ENCODE measurements at places on chromosomes 2 and 18.

GRCh38 chr2:224968051-224968450 lies 74.2 kb downstream of the DOCK10 start:
- H3K36me3 ChIP-seq: no peaks in the 10 kb centered on the region
- H3K27me3 ChIP-seq: no peaks in the 10 kb centered on the region
- H3K4me1 ChIP-seq: no peaks in the 10 kb centered on the region
- no peak overlapping the region for H3K27ac ChIP-seq
- H3K4me3 ChIP-seq: no peak overlapping the region

DNA sequence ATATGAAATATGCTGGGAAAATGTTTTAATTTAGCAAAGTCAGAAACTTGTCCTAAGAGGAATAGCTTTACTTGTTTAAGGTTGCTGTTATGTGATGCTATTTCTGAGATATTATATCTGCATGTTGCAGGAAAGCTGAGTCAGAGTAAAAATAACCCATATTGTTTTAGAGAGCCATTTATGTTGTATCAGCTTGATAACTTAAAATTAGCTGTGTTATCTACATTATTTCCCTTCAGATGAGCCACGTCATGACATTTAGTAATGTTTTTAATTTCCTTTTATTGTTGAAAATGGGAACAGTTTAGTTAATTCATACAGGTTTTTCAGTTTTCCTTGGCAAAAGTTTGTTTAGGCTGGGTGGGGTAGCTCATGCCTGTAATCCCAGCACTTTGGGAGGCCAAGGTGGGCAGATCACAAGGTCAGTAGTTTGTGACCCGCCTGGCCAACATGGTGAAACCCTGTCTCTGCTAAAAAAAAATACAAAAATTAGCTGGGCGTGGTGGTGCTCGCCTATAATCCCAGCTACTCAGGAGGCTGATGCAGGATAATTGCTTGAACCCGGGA lies 55.8 kb downstream of the TTC27 start:
- peak; percentile 11 for DNase-seq
- no peaks in the 10 kb centered on the region for H3K27me3 ChIP-seq
- H3K36me3 ChIP-seq: no peaks in the 10 kb centered on the region
- H3K27ac ChIP-seq: no peak overlapping the region
- no peak overlapping the region for H3K4me3 ChIP-seq

GRCh38 chr2:235511187-235511661 lies 17.4 kb downstream of the AGAP1 start:
- H3K27ac ChIP-seq: no peak overlapping the region
- H3K27me3 ChIP-seq: no peaks in the 10 kb centered on the region
- H3K4me3 ChIP-seq: no peak overlapping the region
- peaks cover 8% of the 10 kb centered on the region for H3K4me1 ChIP-seq

DNA sequence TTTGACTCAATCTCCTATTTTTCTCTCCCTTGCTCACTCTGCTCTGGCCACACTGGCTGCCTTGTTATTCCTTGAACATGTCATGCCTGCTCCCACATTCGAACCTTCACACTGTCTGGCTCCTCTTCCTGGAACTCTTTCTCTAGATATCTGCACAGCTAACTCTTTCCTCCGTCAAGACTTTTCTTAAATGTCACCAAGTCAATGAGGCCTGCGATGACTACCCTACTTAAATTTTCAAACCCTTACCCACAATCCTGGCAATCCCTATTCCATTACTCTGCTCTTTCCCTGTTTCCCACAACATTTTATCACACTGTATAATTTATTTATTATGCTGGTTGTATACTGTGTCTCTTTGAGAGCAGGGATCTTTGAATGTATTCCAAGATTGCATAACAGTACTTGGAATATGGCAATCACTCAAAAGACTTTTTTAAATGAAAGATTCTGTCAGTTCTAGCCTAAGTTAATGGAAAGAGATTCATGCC lies 206.2 kb downstream of the SRBD1 start:
- no peak overlapping the region for H3K4me3 ChIP-seq
- no peak overlapping the region for H3K27ac ChIP-seq
- H3K4me1 ChIP-seq: peaks cover 3% of the 10 kb centered on the region
- no peaks in the 10 kb centered on the region for H3K36me3 ChIP-seq
- H3K27me3 ChIP-seq: no peaks in the 10 kb centered on the region

DNA sequence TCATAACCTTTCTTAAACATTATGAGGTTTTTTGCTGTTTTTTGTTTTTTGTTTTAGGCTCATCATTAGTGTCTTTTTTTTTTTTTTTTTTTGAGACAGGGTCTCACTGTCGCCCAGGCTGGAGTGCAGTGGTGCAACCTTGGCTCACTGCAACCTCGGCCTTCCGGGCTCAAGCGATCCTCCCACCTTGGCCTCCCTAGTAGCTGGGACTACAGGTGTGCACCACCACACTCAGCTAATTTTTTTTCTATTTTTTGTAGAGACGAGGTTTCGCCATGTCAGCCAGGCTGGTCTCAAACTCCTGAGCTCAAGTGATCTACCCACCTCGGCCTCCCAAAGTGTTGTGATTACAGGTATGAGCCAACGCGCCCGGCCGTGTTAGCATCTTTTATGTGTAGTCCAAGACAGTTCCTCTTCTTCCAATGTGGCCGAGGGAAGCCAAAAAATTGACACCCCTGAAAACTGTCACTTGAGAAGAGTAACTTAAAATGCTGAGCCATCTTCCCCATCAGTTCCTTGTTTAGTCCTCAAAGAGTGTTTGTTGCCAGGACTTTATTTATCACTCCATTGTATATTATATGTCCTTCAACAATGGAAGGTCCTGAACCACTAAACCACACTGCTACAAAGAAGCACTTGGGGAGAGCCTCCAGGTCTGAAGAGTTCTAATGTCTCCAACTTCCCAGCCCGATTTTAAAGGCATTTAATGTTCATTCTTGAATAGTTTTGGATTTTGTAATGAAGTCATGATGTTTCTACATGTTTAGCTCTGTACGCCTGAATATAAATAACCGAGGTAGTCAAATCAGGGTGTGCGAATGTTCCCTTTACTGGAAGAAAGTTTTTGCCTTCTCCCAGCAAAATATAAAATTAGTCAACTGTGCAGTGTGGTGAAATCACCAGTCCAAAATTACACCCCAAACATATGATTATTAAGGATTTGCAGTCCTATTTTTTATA lies 26.4 kb downstream of the ZNF516 start:
- H3K27ac ChIP-seq: no peak overlapping the region
- H3K4me3 ChIP-seq: no peak overlapping the region
- H3K4me1 ChIP-seq: peaks cover 12% of the 10 kb centered on the region
- H3K27me3 ChIP-seq: no peaks in the 10 kb centered on the region
- no peak for DNase-seq

- H3K27me3 ChIP-seq: no peaks in the 10 kb centered on the region
- no peaks in the 10 kb centered on the region for H3K36me3 ChIP-seq
- H3K4me1 ChIP-seq: peaks cover 2% of the 10 kb centered on the region
- no peak overlapping the region for H3K27ac ChIP-seq
Measured at GRCh38 chr2:26048791-26049190, 14.9 kb downstream of the RAB10 start.

DNA sequence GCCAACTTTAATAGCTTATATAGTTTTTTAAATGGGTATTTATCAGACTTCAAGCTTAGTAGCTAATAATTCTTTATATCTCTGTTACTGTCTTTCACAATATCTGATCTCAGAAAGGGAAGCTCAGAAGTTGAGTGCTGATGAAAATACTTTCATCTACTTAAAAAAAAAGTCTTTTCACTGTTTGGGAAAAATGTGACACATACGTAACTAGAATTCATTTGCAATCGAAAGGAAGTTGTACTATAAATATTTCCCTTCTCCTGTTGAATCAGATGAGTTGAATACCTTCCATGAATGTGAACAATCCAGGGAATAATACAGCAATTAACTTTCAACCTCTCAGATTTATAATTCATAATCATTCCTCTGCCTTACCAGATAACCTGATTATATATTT lies 811 bp upstream of the SCG2 start:
- no peak overlapping the region for H3K27ac ChIP-seq
- DNase-seq: peak; percentile 74
- H3K4me1 ChIP-seq: peaks cover 8% of the 10 kb centered on the region
- no peaks in the 10 kb centered on the region for H3K36me3 ChIP-seq

GRCh38 chr2:55416786-55417568 lies 2.7 kb downstream of the CCDC88A start:
- no peak overlapping the region for H3K27ac ChIP-seq
- no peaks in the 10 kb centered on the region for H3K27me3 ChIP-seq

- no peak overlapping the region for H3K27ac ChIP-seq
- H3K4me1 ChIP-seq: peaks cover 4% of the 10 kb centered on the region
- H3K4me3 ChIP-seq: no peak overlapping the region
- no peaks in the 10 kb centered on the region for H3K27me3 ChIP-seq
Measured at GRCh38 chr2:25867396-25868003, 10.8 kb downstream of the ASXL2 start.

GRCh38 chr2:80329491-80329890 lies 24.9 kb upstream of the LRRTM1 start:
- no peaks in the 10 kb centered on the region for H3K27me3 ChIP-seq
- no peaks in the 10 kb centered on the region for H3K36me3 ChIP-seq
- H3K4me3 ChIP-seq: no peak overlapping the region
- no peak for DNase-seq

GRCh38 chr2:182949572-182950189 lies 83.2 kb upstream of the FRZB start:
- H3K4me1 ChIP-seq: peaks cover 3% of the 10 kb centered on the region
- no peaks in the 10 kb centered on the region for H3K27me3 ChIP-seq
- H3K36me3 ChIP-seq: peaks cover 18% of the 10 kb centered on the region
- H3K27ac ChIP-seq: no peak overlapping the region
- H3K4me3 ChIP-seq: no peak overlapping the region
- peak; percentile 30 for DNase-seq

- peaks cover 1% of the 10 kb centered on the region for H3K4me1 ChIP-seq
- no peak for DNase-seq
- H3K27ac ChIP-seq: no peak overlapping the region
- no peak overlapping the region for H3K4me3 ChIP-seq
- no peaks in the 10 kb centered on the region for H3K36me3 ChIP-seq
Measured at GRCh38 chr2:3608373-3609278, 13.7 kb downstream of the COLEC11 start.

- DNase-seq: no peak
- H3K4me1 ChIP-seq: peaks cover 3% of the 10 kb centered on the region
- no peaks in the 10 kb centered on the region for H3K27me3 ChIP-seq
- no peak overlapping the region for H3K4me3 ChIP-seq
- H3K27ac ChIP-seq: no peak overlapping the region
Measured at GRCh38 chr2:172674034-172674967, 61.3 kb upstream of the RAPGEF4 start.

GRCh38 chr2:146130290-146130689 lies 1610.4 kb upstream of the ZEB2 start:
- peak overlapping the region; percentile 34 for H3K27ac ChIP-seq
- no peaks in the 10 kb centered on the region for H3K27me3 ChIP-seq
- H3K4me3 ChIP-seq: no peak overlapping the region
- no peaks in the 10 kb centered on the region for H3K36me3 ChIP-seq
- DNase-seq: no peak

- no peak for DNase-seq
- H3K27me3 ChIP-seq: peaks cover 17% of the 10 kb centered on the region
- H3K27ac ChIP-seq: no peak overlapping the region
- no peaks in the 10 kb centered on the region for H3K36me3 ChIP-seq
- H3K4me1 ChIP-seq: peaks cover 3% of the 10 kb centered on the region
- H3K4me3 ChIP-seq: no peak overlapping the region
Measured at GRCh38 chr2:24461685-24462084, 29.4 kb upstream of the NCOA1 start.

GRCh38 chr18:23756590-23757436 lies 67.6 kb downstream of the LAMA3 start:
- H3K27ac ChIP-seq: no peak overlapping the region
- H3K36me3 ChIP-seq: no peaks in the 10 kb centered on the region
- no peak for DNase-seq

GRCh38 chr2:31660165-31660564 lies 79.4 kb upstream of the SRD5A2 start:
- H3K27ac ChIP-seq: no peak overlapping the region
- DNase-seq: no peak
- no peaks in the 10 kb centered on the region for H3K27me3 ChIP-seq
- no peaks in the 10 kb centered on the region for H3K36me3 ChIP-seq
- no peak overlapping the region for H3K4me3 ChIP-seq

GRCh38 chr18:59940068-59940467 lies 40.3 kb downstream of the PMAIP1 start:
- no peaks in the 10 kb centered on the region for H3K36me3 ChIP-seq
- H3K27ac ChIP-seq: no peak overlapping the region
- no peaks in the 10 kb centered on the region for H3K4me1 ChIP-seq
- DNase-seq: no peak

GRCh38 chr2:48248251-48248933 lies 281.6 kb upstream of the STON1 start:
- no peaks in the 10 kb centered on the region for H3K27me3 ChIP-seq
- peak; percentile 94 for DNase-seq
- H3K4me3 ChIP-seq: no peak overlapping the region
- H3K4me1 ChIP-seq: peaks cover 9% of the 10 kb centered on the region
- no peaks in the 10 kb centered on the region for H3K36me3 ChIP-seq

- no peaks in the 10 kb centered on the region for H3K36me3 ChIP-seq
- H3K4me1 ChIP-seq: peaks cover 6% of the 10 kb centered on the region
- DNase-seq: no peak
- no peak overlapping the region for H3K4me3 ChIP-seq
- H3K27ac ChIP-seq: no peak overlapping the region
Measured at GRCh38 chr2:95058989-95059641, 33.6 kb downstream of the MAL start.

- peak; percentile 75 for DNase-seq
- peak overlapping the region; percentile 70 for H3K27ac ChIP-seq
- H3K36me3 ChIP-seq: no peaks in the 10 kb centered on the region
- H3K4me3 ChIP-seq: no peak overlapping the region
- H3K4me1 ChIP-seq: peaks cover 18% of the 10 kb centered on the region
Measured at GRCh38 chr2:160582490-160583145, 89.0 kb upstream of the RBMS1 start.

- no peak for DNase-seq
- no peak overlapping the region for H3K27ac ChIP-seq
- no peak overlapping the region for H3K4me3 ChIP-seq
- no peaks in the 10 kb centered on the region for H3K36me3 ChIP-seq
- H3K27me3 ChIP-seq: no peaks in the 10 kb centered on the region
Measured at GRCh38 chr2:163600801-163601200, 135.0 kb downstream of the FIGN start.

GRCh38 chr2:1614564-1614963 lies 129.8 kb downstream of the PXDN start:
- no peak for DNase-seq
- no peak overlapping the region for H3K4me3 ChIP-seq
- peaks cover 4% of the 10 kb centered on the region for H3K4me1 ChIP-seq
- no peaks in the 10 kb centered on the region for H3K36me3 ChIP-seq

DNA sequence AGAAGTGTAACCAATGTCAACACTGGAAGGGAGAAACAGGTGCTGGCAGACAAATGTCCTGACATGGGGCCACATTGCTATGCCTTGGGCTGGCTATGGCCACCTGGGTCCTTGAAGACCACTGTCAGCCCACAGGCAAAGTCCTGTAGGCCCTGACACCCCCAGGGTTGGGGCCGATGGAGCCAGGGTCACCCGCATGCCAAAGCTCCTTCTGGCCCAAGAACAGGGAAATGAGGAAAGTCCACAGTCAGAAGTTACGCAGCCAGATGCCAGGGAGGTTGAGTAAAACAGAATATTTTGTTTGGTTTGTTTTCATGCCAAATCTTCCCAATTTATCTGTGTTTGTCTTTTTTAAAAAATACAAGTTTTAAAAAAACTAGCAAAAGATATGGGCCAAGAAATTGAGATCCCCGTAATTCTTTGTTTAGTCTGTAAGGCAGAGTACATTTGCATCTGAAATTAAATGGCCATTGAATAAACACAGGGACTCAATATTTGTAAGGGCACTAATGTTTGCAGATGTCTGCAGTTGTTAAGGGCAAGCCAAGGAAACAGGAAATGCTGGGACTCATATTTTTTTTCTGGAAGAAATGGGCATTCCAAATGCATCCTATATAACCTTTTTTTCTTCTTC lies 186.4 kb downstream of the FAM210A start:
- no peaks in the 10 kb centered on the region for H3K36me3 ChIP-seq
- H3K4me3 ChIP-seq: no peak overlapping the region
- H3K27me3 ChIP-seq: peaks cover 2% of the 10 kb centered on the region
- H3K4me1 ChIP-seq: no peaks in the 10 kb centered on the region

All from IMR-90 (cell line).